ENCODE measurements at places on chromosomes 7 and 10.

GRCh38 chr10:14016931-14017333 is 313.8 kb downstream of the FRMD4A start:
- no peak for DNase-seq

GRCh38 chr7:33143996-33144718 is 14.8 kb downstream of the BBS9 start:
- no peak for DNase-seq

DNA sequence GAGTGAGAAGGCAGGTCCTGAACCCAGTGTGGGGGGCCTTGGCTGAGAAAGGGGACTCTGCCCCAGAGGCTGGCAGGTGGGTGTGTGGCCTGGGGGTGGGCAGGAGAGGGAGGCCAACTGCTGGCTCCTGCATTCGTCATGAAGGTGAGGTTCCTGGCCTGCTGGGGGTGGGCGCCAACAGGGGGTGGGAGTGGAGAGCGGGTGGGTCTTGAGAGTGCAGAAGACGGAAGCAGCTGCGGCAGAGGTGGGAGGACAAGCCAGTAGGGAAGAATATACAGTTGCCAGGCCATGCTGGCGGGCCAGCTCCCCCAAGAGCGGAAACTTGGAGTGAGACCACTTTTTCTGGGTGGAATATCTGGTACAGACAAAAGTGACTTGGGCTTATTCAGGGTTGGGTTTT is 23.4 kb downstream of the GHRHR start:
- no peak for DNase-seq

DNA sequence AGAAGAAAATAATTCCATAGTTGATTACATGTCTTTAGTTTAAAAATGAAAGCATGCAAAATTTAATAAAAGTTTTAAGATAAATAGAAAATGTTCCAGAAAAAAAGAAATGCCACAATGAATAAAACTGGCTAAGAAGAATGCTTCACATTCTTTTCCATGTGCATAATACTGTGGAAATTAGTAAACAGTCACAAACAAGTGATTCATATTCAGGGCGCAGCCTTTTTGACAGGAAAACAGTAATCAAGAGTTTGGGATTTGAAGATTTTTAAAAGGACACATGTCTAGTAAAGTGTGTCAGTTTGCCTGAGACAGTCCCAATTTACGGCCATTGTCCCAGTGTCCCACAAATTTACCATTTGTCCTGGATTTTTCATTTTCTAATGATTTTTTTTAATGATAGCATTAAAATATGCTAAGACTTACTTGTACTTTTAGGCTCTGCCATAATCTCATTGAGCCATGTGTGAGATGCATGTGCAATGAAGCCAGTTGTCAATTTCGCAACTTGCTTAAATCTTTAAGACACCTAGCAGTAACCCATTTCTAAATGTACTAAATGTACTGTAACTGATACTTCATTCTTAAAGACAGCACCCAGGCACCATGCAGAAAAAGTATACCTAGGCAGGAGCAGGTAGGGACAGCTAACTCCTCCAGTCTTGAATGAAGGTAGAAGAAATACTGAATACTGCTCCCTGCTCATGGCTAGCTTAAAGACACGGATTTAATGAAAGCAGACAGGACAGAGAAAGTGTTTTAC is 46.9 kb downstream of the ZNF438 start:
- no peak for DNase-seq

DNA sequence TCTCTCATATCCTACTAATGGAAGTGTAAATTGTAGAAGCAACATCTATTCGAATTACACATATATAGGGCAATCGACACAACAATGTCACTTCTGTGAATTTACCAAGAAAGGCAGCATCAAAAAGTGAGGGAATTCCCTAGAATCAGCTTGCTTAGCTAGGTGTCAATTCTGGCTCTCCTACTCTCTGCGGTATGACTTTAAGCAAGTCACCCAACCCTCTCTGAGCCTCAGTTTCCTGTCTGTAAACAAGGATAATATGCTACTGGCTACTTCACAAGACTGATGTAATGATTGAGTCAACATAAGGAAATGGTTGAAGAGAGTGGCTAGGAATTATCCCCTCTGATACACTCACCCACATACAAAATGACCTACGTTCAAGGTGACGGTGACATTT is 19.4 kb downstream of the CCDC6 start:
- no peak for DNase-seq

- no peak for DNase-seq
Observed at GRCh38 chr10:106872176-106872575, 292.3 kb downstream of the SORCS1 start.

- no peak for DNase-seq
Observed at GRCh38 chr10:30811276-30812017, 181.9 kb upstream of the LYZL2 start.

DNA sequence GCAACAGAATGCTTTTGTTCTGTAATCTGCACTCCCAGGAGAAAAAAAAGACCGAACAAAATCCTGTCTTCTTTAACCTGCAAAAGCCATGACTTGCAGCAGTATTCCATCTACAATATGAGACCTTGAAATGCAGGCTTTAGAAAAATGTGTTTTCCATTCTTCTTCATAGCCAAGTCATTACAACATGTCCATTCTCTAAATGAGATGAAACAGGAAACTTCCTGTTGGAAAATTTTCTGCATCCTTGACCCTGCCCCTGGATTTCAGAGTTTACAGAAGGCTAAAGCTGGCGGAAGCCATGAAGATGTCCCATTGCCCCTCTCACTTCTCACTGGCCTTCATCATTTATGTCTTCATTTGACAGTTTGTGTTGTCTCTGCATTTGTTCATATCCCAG is 546.4 kb downstream of the TNS3 start:
- DNase-seq, result no peak

DNA sequence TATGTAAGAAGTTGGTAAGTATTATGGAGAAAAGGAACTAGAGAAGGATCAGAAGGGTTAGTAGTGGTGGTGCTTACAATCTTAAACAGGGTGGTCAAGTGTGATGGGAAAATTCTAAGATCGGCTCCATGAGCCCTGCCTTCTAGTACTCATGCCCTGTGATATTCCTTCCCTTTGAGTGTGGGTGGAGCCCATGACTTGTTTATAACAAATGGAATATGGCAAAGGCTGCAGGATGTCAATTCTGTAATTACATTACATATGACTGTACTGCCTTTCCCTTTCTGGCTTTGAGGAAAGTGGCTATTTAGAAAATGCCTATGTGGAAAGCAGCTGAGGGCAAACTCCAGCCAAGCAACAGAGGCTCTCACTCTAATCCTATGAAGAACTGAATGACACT is 309.6 kb downstream of the AGMO start:
- DNase-seq, result no peak

DNA sequence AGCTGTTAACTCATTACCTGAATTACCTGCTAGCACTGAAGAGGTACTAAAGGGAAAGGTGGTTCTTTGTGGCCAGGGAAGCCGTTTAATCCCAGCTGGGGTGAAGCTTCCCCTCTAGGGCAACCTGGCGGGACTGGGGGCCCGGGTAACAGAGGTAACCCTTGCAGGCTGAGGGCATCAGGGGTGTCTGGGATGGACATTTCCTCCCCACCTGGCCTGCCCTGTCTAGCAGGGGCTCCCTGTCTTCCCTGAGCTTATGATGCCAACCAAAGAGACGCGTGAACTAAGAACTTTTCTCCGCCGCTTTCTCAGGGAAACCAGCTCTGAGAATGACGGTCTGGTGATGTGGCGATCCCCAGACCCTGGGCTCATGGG is 52.8 kb downstream of the UNC5B start:
- DNase-seq, result no peak

DNA sequence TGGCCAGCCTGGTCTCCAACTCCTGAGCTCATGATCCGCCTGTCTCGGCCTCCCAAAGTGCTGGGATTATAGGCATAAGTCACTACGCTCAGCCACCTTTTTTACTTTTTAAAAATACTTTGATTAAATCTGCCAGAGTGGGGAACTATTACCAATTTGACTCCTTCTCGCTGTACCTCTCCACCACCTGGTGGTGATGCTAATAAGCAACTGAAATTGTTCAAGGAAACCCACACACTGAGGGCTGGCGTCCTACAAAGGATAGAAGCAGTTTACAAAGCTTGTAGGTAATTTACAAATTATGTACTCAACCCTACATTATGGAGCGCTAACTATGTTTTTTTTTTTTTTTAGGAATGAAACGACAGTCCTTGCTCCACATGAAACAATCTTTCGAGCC is 111.1 kb downstream of the CPED1 start:
- no peak for DNase-seq

- no peak for DNase-seq
Observed at GRCh38 chr10:60646966-60647796, 131.1 kb upstream of the CDK1 start.

GRCh38 chr10:43421201-43421507 is 12.2 kb upstream of the HNRNPF start:
- DNase-seq, result no peak

DNA sequence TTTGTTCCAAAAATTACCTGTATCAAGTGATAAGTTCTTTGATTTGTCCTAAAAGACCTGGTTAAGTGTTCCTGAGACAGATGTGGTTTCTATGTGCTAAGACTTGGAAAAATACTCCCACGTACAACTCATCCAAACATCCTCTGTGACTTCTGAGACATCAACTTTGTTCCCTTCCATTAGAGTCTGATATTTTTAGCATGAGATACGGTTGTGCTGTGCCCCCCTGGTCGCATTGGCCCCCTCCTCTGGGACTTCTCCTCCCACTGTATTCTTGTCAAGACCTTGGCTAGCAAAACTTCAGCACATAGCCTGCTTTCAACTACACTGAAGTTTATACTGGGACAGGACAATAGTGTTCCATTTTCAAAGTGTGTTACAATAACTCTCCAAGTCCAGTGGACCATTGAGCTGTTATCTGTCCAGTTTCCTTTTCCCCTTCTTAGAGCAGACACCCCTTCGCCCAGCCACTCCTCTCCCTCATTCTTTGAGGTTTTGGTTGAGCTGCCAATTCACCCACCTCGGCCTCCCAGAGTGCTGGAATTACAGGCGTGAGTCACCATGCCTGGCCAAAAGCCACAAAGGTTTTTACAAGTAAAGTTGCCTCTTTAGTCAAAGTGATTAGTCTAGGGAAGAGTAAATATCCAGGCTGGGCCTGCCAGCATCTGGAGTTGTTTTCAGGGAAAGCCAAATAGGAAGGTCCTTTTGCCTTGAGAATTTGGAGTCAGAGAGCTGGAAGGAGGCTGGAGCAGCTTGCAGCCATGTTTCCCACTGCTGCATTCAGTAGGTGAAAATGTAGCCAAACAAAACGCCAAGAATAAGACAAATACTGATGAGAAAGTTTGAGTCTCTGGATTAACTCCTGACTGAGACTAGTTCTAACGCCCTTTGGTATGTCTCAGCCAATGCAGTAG is 17.8 kb upstream of the PDLIM1 start:
- no peak for DNase-seq

DNA sequence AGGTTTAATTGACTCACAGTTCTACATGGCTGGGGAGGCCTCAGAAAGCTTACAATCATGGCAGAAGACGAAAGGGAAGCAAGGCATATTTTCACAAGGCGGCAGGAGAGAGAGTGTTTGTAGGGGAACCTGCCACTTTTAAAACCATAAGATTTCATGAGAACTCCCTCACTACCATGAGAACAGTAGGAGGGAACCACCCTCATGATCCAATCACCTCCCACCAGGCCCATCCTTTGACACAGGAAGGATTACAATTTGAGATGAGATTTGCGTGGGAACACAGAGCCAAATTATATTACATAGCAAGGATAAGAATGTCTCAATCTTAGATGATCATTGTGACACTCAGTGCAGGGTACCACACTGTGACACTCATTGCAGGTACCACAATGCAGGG is 44.2 kb downstream of the MRPL32 start:
- no peak for DNase-seq

DNA sequence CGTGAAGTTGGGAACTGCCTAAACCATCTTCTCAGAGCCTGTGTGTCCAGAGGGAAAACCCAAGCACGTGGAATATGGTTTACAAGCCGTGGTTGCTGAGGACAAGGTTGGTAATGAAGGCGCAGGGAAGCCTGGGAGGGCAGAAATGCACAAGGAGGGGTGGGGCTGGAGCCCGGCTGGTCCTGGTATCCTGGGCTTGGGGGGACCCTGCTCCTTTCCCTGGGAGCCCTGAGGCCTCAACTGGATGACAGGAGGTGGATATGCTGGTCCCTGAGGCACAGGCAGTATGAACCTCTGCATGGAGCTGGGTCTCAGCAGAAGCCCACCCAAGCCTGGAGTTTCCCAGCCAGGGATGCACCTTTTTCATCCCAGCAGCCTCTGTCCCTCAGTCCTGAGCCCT is 80.3 kb upstream of the RET start:
- no peak for DNase-seq

- no peak for DNase-seq
Observed at GRCh38 chr7:13057462-13058200, 370.2 kb downstream of the ARL4A start.

DNA sequence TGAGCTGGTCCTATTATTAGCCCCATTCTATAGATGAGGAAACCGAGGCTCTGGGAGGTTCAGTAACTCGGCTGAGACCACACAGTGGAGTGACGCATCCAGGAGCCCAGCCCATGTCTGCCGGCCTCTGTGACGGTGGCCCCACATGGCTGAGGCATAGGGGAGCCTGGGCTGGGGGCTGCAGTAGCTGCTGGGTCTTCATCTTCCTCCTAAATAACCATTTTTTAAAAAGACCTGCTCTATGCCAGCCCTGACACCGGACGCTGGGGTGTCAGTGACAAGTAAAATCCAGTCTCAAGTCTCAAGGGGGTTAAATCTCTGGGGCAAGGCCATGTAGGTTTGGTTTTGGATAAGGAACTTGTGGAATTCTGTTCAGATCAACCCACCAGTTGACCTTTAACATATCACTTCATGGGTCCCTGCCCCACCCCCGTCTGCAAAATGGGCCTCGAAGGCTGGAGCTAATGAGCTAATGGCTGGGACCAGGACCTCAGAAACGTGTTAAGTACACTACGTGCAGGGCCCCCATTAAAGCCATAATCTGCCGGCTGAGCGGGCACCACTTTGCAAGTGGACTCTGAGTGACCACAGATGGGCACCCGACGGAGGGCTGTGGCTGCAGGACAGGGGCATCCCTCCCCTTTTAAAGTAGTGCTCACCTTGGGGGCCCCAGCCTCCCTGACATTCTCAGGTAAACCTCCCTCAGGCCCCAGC is 136.5 kb upstream of the UNC5B start:
- DNase-seq, result no peak

DNA sequence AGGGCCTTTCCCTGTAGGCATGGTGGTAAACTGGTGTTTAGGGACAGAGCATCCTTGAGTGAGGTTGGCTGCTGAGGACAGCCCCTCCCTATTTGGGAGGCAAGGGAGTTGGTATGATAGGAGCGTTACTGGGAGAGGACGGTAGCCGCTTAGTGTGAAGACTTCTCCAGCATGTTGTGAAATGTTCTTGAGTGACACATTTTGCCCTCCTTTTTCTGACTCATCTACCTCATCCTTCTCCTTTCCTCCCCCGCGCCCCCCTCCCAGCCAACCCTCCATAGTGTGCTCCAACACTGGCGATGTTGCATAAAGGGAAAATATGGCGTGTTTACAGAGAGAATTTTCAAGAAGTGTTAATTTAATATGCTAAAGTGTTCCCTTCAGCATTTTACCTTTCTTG is 645.0 kb upstream of the GALNT17 start:
- DNase-seq, result no peak

- no peak for DNase-seq
Observed at GRCh38 chr10:45040921-45041542, 40.3 kb downstream of the ZNF22 start.

All from activated T-helper 1 cell treated with Interleukin-2 at 50 U/mL for 16 hours (primary cell).